Fibroblast of skin of left biceps (primary cell): ENCODE measurements at places on chromosomes 5 and 9.

DNA sequence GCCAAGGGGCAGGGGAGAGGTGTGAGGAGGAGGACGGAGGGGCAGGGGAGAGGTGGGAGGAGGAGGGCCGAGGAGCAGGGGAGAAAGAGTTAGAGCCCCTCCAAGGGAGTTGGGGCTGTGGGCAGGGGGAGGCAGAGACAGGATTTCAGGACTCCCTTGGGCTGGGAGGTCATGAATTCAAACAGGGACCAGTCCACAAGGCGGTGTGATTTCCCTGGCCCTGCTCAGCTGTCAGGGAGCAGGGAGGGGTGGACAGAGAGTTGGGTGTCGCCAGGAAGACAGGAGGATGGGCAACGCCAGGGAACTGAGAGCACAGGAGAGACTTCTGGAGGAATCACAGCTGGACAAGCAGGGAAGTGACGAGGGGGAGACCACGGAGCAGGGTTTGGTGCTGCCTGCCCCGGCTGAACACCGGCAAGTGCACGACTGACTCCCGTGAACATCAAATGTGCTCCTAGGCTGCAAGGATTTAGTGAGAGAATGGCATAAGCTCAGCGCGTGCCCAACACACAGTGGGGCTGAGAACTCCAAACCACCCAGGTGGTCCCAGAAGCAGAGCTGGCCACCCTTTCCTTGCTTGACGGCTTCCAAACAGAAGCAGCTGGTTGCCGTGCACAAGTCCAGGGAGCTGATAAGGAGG, 17.8 kb upstream of the OLFM1 start:
- no peak for DNase-seq

GRCh38 chr9:129075996-129076639, 4.8 kb upstream of the DOLPP1 start:
- DNase-seq: no peak

- DNase-seq: no peak
Observed at GRCh38 chr5:101306391-101307137, 403.5 kb upstream of the ST8SIA4 start.

GRCh38 chr5:6752782-6753181, 39.5 kb downstream of the TENT4A start:
- DNase-seq: no peak

DNA sequence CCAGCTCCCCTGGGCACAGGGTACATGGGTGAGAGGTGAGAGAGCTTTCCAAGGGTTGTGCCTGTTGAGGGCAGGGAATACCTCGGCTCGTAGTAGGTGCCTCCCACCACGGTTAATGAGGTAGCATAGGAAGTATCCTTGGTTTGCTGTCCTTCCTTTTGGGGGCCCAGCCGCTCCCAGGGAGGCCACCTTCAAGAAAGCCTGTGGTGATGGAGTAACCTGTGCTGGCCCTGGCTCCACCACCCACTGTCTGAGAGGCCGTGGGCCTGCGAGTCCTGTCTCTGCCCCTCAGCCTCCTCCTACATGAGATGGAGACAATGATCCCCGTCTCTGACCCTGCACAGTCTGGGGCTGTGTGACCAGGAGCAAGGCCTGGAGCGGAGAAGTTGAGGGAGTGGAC, 40.8 kb downstream of the COL27A1 start:
- DNase-seq: no peak

- DNase-seq: no peak
Observed at GRCh38 chr5:144712090-144712489, 541.4 kb downstream of the KCTD16 start.

- DNase-seq: no peak
Observed at GRCh38 chr5:172043865-172044264, 37.4 kb upstream of the FBXW11 start.

- DNase-seq: no peak
Observed at GRCh38 chr9:12955510-12956163, 180.8 kb downstream of the LURAP1L start.

- DNase-seq: no peak
Observed at GRCh38 chr5:56900858-56901578, 8.4 kb upstream of the SETD9 start.

- no peak for DNase-seq
Observed at GRCh38 chr9:29697011-29697410, 2123.7 kb upstream of the C9orf72 start.

- no peak for DNase-seq
Observed at GRCh38 chr9:14939378-14939777, 29.1 kb upstream of the FREM1 start.

DNA sequence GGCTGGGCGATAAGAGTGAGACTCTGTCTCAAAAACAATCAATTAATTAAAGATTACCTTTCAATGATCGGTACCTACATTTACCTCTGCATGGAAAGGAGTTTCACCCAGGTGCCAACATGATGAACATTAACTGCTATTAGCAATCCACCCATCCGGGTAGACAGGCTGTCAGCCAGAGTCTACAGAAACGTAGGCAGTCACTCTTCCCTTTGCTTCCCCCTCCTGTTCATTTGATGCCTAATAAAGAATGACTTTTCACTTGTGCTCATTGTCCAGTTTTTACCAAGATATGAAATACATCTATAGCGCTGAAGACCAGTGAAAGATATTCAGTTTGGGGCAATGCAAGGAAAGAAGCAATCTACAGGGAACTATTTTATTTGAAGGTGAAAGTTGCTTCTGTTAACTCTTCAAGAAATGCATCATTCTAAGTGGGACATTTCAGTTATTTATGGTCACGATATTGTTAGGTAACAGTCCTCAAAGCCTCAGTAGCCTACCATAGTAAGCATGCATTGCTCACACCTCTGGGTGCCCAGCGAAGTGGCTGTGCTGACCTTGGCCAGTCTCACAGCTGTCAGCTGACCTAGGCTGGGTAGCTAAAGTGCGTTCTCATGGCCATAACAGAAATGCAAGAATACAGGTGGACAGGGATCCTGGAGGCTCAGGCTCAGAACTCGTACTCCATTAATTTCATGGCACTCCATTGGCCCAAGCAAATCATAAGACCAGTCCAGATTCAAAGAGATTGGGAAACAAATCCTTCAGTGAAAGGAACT, 87.2 kb upstream of the DMRT1 start:
- no peak for DNase-seq

GRCh38 chr9:134922932-134923240, 5.2 kb upstream of the FCN1 start:
- DNase-seq: no peak

GRCh38 chr5:23013395-23013998, 160.4 kb upstream of the CDH12 start:
- DNase-seq: no peak

- DNase-seq: no peak
Observed at GRCh38 chr5:75048457-75048953, 3.9 kb downstream of the GCNT4 start.

DNA sequence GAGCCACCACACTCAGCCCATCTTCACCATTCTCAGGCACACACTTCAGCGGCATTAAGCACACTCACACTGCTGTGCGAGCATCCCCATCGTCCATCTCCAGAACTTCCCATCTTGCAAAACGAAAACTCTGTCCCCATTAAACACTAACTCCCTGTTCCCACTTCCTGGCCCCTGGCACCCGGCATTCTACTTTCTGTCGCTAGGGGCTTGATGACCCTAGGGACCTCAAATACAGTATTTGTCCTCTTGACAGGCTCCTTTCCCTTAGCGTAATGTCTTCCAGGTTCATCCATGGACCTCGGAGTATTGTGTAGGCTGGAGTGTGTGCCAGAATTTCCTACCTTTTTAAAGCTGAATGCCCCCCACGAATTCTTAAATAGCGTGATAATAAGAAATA, 14.7 kb upstream of the UBAC1 start:
- no peak for DNase-seq

DNA sequence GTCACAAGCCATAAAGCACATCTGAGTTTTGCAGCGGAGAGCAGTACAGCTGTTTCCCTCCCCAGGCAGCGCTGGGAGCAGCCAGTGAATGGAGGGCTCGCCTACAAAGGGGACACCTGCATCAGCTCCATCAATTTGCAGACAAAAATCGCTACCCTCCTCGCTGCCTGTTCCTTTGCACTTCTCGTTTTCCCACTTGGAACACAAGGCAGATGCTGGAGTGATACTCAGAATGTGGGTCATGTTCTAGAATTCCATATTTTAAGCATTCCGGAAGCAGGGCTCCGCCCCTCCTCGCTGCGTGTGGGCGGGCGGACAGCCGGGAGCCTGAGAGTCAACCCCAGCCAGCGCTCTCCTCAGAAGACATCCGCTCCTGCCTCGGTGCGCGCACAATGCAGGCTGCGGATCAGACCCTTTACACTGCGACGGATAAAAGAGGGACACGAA, 92.1 kb downstream of the LMNB1 start:
- no peak for DNase-seq

GRCh38 chr5:17132444-17133083, 84.9 kb upstream of the BASP1 start:
- no peak for DNase-seq

- DNase-seq: no peak
Observed at GRCh38 chr9:19927560-19927959, 138.7 kb upstream of the SLC24A2 start.
